Amygdala (tissue), 56 donors: ENCODE measurements at places on chromosomes 2 and 18.
A peak's percentile ranks its signal among the peaks of the same experiment; 100 is the strongest.

DNA sequence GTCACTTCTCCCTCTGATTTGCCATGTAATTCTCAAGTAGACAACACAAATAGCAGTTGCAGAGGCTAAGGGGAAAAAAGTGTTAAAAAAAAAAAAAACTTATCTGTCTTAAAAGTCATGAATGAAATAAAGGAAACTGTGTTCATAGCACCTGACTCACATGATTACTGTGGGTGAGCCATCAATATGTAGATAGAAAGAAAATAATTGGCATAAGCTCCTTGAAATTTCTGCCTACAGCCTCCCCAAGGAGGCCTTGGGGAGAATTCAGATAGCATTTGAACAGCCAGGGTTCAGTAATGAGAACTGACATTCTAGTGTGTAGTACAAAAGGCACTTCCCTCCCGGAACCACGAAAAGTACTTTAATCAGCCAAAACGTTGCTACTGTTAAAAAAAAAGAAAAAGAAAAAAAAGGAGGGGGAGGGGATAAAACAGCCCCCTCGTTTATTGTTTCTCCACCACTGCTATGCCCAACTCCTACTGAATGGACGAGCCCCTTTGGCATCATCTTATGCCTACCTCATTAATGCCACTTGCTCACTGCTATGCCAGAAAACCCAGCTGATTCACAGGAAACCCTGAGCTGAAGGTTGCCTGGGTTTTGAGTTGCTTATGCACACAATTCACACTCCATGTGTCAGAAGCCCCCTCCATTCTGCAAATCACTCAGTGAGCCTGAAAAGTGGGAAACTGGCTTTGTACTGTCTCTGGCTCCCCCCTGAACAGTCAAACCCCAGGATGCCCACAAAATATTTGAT, 65.5 kb upstream of the KLF7 start:
- DNase-seq, result no peak

- no peak for DNase-seq
These were observed 217.0 kb upstream of the CXCR4 start for GRCh38 chr2:136334967-136335366.

DNA sequence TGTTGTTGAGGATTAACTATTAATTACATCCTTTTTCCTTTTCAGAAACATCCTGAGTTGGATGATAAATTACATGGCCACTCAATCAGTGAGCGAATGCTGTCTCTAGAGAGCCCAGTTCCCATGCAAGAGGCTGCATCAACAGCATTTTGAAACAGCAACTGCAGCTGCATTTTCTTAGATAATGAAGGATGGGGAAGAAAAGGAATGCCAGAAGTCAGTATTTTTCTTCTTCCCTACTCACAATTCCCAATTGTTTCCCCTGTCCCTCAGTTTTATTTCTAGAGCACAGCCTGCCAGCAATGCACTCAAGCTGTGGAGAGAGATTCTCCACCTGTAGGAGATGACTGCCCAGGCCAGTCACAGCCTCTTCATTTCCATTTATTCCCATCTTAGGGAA, 6.9 kb downstream of the SCN7A start:
- no peak for DNase-seq

GRCh38 chr2:236689393-236689700, 119.7 kb downstream of the ACKR3 start:
- DNase-seq, result no peak

- no peak for DNase-seq
These were observed 40.6 kb downstream of the GPD2 start for GRCh38 chr2:156476850-156477206.

DNA sequence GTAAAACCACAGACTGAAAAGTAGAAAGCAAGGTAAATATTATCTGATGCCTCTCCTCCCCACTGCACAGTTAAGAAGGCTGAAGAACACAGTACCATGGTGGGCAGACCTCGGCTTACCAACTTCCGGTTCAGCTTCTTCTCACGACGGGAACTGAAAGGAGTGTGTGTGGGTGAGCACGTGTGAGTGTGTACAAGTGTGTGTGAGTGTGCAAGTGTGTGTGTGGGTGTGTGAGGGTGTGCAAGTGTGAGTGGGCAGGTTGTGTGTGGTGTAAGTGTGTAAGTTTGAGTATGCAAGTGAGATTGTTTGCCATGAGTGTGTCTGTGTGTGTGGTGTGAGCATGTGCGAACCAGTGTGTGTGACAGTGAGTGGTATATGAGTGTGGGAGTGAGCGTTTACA, 103.5 kb downstream of the ADD2 start:
- no peak for DNase-seq

DNA sequence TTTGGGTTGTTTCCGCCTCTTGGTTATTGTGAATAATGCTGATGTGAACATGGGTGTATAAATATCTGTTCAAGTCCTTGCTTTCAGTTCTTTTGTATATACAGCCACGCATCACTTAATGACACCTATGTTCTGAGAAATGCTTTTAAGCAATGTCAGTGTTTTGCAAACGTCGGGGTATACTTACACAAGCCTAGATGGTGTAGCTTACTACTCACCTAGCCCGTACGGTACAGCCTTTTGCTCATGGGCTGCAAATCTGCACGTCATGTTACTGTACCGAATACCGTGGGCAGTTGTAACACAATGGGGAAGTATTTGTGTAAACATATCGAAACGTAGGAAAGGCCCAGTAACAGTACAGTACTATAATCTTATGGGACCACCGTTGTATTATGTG, 12.4 kb downstream of the RALB start:
- no peak for DNase-seq

DNA sequence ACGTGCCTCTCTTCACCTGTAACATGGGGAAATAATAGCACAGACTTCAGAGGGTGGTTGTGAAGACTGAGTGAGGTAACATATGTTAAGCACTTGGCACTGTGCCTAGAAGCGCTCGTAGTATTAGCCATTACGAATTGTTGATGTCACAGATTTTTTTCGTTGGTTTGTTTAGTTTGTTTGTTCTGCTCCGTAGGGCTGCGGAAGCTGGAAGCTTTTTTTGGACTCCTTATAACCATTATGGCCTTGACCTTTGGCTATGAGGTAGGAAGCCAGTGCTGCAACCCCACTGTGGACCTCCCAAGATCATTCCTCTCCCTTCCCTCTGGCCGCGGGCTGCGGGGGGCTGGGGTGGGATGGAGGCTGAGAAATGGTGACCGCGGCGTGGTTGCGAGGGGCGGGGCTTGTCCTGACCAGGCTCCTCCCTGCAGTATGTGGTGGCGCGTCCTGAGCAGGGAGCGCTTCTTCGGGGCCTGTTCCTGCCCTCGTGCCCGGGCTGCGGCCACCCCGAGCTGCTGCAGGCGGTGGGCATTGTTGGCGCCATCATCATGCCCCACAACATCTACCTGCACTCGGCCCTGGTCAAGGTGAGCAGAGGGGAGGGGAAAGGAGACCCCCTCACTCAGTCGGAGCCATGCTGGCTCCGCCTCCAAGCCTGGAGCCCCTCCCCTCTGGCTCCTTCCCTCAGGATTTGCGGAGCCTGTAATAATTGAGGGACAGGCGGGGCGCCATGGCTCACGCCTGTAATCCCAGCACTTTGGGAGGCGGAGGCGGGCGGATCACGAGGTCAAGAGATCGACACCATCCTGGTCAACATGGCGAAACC, 5.5 kb downstream of the SLC11A1 start:
- no peak for DNase-seq

- DNase-seq, result no peak
These were observed 74.2 kb upstream of the SERTAD2 start for GRCh38 chr2:64727843-64728463.

GRCh38 chr2:142112757-142113221, 18.0 kb downstream of the LRP1B start:
- no peak for DNase-seq

DNA sequence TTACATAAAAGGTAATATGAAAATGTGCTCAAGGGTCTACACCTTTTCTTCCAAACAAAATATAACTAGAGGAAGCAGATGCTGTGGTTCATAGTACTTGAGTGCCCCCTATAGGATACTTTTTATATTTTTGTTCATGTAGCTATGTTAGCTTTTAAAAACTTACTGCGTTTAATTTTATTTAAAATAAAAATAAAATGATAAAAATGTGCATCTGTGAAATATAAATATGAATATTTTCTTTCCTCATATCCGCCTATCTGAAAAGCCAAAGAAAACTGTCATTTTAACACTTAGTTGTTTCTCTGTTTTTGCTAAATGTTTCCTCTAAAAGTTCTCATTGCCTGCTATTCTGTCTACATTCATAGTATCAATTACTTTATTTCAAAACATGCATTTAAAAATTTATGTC, 9.6 kb upstream of the LRP1B start:
- DNase-seq, result no peak

- no peak for DNase-seq
These were observed 75.7 kb downstream of the ADD2 start for GRCh38 chr2:70692256-70692655.

DNA sequence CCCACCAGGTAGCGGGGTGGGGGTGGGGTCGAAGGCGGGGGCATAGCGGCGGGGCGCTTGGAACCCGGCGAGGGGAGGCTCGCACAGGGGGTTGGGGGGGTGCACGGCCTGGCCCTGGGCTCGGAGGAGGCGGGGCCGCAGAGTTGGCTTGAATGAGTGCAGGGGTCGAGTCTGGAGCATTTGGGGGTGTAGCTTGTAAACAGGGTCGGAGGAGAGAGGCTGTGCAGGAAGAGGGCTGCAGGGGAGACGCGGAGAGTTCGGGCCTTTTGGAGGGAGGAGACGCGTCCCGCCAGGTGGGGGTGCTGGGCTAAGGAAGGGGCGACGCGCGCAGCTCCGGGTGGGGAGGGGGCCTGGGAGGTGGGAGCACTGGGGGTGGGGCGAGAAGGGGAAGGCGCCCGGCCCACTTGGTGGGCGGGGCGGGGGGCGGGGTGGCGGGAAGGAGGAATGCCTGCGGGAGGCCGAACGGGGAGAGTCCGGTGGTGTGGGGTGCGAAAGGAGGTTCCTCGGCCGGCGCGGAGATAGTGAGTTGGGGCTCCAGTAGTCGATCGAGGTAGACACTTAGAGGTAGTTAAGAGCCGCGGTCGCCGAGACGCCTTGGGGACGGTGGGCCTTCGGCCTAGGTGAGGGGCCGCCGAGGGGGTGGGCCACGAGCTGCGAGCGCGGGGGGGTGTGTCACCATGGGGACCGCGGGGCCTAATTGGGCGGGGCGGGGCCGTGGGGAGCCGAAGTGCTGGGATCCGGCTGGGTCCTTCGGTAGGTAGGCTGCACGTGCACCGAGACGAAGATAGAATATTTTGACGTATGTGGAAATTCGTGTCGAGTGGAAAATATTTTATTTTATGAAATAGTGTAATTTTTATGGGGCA, 774 bp downstream of the MSH6 start:
- DNase-seq, result peak; percentile 29

DNA sequence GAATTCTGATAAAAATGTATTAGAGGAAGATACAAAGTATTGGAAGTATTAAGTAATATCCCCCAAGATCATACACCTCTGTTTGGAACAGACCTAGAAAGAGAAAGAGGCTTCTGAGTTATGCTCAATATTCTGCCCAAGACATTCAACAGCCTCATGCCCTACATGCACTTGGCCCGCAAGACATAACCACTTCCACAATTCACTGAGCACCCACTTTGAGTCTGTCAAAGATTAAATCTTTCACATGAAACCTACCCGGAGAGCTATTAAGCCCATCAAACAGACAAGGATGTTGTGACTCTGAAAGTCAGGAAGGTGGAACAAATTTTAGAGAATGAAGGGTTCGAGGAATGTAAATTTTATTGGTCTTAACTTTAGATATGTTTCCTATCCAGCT, 344.7 kb upstream of the SYT4 start:
- no peak for DNase-seq

DNA sequence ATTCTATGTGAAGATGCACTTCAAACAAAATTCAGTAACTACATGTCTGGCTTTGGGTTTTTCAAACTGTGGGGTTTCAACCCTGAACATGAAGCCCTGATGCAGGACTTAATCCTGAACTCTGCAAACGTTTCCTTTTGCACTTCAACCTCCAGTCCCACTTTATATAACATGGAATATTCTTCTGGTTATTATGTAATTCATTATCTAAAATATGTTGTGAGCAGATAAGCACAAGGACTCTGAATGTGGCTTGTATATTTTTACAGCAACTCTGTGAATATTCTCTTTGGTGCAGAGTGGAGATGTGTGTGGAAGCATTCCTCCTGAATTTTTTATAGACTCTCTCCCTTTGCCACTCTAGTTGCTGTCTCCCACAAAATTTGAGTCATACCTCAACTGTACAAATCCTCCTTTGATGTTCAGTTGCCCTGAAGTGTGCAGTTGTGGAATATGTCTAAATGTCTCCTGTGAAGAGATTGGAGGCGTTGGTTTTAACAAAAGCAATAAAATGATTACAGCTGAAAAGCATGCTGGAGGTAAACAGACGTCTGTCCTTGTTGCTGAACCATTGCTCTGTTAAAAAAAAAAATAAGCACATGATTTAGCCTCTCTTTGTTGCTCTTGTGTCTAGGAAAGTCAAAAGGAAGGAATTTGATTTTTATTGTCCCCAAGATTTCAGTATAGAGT, 205.1 kb upstream of the NRP2 start:
- DNase-seq, result no peak

DNA sequence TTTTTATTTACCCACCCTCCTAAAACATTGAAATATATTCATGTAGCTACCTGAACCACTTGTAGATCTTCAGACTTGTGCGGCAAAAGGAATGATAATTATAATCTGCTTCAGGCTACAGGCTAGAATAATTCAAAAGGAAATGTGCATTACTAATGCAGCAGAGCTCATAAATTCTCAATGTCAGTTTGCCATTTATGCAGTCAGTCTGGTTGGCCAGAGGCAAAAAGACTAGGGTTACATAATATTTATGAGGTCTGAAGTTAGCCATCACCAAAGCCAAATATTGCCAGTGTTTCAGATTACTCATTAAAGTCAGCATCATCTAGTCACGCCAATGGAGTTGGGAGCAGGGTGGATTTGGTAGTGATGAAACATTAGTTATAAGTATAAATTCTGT, 38.9 kb downstream of the METAP1D start:
- no peak for DNase-seq

- DNase-seq, result no peak
These were observed 693.3 kb upstream of the CDH7 start for GRCh38 chr18:65057439-65058083.

GRCh38 chr18:50092245-50092805, 102.6 kb downstream of the MYO5B start:
- DNase-seq, result no peak

DNA sequence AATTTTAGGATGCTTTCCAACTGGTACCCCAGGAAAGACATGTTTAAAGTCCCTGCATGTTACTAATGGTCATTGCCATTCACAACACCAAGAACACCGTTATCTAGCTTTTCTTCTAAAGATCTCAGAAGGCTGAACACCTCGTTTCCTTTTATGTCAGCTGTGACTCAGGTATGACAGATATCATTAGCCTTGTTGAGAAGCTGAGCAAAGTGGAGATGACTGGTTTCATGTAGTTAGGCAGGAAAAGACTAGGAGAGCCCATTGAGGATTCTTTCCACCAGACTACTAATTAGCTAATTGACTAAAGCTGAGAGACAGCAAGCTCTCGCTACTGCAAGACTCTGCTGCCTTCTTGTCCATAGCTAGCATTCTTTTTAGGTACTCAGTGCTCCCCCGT, 32.0 kb upstream of the ARL5A start:
- DNase-seq, result no peak

GRCh38 chr2:197675711-197676188, 363 bp upstream of the RFTN2 start:
- peak; percentile 7 for DNase-seq

GRCh38 chr18:58894930-58895329, 30.3 kb downstream of the ZNF532 start:
- peak; percentile 27 for DNase-seq
